Activated CD8-positive, alpha-beta memory T cell treated with anti-CD3 and anti-CD28 coated beads for 4 hours (primary cell): ENCODE measurements at places on chromosomes 7 and 10.
A peak's percentile ranks its signal among the peaks of the same experiment; 100 is the strongest.

DNA sequence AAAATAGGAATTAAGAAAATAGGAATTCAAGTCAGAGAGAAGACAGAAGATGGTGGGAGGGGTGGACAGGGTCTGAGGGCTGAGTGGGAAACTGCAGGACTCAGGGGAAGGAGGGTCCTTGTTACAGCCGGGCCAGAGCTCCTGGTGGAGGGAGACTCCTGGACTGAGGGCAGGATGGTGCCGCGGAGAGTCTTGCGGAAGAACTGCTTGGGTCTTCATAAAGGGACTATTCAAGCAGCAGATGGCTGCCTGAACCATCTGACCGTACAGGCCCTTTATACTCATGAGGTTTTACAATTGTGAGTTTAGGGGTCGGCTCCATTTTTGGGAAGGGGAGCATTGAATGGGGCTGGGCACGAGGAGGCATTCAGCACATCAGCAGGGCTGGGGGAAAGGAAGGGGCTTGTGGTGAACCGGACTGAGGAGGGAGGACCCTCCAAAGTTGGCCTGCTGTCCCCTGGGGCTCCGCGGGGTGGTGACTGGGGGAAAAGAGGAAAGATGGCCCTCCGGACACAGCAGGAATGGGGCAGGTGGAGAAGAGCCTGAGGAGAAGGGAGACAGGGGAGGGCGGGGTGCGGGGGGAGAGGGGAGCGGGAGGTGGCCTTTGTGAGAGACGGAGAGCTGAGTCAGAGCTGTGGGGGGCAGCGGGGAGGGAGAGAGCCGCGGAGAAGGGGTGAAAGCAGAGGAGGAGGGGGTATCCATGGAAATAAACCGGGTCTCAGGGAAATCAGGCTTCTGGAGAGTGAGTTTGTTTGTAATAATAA lies 1.5 kb downstream of the FAM131B start:
- DNase-seq = no peak

DNA sequence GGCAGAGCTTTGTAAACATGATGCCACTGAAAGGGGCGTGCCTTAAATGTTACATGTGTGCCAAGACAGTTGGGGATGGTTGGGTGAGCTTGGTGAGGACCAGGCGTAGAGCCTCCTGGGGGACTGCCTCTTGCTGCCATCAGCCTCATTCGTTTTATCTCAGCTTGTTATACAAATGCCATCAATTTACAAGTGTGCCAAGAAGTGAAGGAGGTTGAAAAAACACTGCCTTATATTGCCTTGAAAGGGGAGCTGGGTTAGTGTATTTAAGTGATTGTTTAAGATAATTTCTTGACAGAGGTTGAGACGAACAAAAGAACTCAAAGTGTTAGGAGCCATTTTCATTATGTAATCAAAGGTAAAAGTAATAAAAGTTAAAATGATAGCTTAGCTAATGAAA lies 354.7 kb downstream of the PHTF2 start:
- no peak for DNase-seq

GRCh38 chr10:122422266-122422989 lies 32.0 kb upstream of the ARMS2 start:
- DNase-seq = peak; percentile 20

DNA sequence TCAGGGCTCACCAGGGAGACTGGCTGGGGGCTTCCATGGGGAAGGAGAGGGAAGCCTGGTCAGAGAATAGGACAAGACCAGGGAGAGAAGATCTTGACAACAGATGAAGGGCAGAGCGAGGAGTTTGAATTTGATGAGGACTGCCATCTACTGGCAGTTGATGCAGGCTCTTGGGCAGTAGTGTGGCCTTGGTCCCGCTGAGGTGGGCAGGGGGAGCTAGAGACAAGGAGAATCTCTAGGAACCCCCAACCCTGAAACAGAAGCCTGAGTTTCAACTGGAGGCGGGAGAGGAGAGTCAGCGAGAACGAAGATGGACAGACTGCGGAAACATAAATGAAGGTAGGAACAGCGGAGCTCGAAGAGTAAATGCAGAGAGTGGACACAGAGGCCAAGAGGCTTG lies 81.0 kb downstream of the PPP1R3C start:
- DNase-seq = no peak

GRCh38 chr7:30159698-30160143 lies 24.9 kb downstream of the MTURN start:
- no peak for DNase-seq

DNA sequence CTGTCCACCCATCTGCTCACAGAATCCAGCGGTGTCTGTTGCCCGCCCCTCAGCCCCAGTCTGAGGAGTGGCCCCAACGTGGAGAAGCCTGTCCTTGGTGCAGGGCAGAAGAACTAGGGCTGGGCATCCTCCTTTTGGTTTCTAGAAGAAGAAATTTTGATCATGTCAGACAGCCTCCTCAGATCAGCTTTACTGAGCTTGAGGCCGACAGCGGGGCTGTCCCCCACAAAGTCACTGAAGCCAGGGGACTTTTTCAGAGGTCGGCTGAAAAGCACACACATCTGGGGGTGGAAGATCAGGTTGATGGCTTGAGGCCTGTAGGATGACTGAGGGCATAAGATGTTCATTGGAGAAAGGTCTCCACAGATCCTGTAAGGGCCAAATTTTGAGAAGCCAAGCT lies 767.9 kb downstream of the GRID1 start:
- no peak for DNase-seq

DNA sequence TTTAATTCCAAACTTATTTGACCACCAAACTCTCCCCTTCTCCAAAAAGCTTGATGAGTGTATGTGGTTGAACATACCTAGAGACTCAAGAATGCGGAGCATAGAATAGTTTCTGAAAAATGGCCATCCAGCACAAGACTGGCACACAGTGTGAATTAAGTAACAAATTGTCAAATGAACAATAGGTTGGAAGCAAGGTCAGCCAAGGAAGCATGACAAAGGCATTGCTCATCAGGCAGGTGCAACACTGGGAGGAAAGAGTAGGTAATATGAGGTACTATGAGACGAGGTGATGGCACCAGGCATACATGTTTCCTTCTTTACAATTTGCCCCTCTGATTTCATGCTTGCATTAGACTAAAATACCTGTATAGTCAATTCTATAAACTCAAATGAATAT lies 73.7 kb downstream of the DKK1 start:
- no peak for DNase-seq

- no peak for DNase-seq
These were observed 208.8 kb upstream of the HPS1 start for GRCh38 chr10:98655492-98655891.

DNA sequence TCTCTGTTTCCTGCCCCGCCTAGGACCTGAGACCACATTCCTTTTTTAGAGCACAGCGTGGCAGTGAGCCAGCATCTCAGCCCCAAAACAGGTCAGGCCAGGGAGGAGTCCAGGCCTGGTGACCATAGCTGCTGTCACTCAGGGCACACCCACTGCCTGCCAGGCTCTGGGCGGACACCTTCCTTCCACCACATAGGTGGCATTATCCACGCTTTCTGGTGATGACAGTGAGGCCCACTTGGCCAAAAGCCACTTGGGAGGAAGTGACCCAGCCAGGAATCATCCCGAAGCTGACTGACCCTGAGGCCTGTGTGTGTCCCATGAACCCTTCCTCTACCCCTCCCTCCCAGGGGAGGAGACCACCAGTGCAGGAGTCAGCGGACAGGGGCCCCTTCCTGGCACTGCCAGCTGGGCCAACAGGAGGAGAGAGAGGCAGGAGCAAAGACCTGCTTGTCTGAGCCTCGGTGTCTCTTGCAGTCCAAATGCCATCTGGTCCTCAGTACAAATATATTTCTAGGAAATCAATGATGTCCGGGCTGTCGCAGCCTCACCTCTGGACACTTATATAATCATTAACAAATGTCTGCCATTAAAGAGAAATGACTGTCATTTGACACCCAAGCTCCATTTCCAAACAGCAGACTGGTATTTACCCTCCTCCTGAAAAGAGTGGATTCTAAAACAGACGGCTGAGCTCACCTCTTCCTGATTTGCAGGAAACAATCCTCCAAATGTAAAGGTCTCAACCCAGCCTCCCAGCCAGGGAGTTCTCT lies 63.0 kb downstream of the ABRAXAS2 start:
- no peak for DNase-seq

DNA sequence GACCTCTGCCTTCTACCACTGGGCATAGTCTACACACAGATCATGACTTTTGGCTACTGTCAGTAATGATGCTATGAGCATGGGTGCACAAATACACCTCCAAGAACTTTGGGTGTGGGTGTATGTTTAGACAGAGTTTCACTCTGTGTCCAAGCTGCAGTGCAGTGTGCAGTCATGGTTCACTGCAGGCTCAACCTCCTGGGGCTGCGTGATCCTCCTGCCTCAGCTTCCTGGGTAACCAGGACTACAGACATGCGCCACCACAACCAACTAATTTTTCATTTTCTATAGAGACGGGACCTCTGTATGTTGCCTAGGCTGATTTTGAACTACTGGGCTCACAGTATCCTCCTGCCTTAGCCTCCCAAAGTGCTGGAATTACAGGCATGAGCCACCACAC lies 194.4 kb downstream of the NSUN6 start:
- DNase-seq = no peak

- no peak for DNase-seq
These were observed 129.8 kb downstream of the KCND2 start for GRCh38 chr7:120402801-120403200.

- no peak for DNase-seq
These were observed 65.5 kb downstream of the ASB13 start for GRCh38 chr10:5600908-5601307.

DNA sequence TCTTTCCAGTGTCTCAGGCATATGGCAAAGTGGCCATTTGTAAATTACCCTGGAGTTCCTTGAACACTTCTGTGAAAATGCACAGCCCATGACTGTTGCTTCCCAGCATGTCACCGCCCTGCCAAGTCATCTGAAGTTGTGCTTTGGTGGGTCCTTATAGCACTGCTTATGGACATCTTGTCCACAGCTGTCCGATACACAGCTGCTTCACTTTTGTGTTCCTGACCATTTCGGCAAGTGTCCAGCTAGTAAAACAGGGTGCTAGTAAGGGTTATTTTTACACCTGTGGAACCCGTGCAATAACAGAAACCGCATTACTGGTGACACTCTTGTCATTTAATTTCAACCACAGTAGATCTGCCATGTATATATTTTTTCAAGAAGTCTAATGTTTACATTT lies 29.7 kb downstream of the PIP4K2A start:
- DNase-seq = no peak

GRCh38 chr7:72040641-72041040 lies 371.5 kb downstream of the CALN1 start:
- DNase-seq = no peak

GRCh38 chr7:88432301-88432700 lies 125.6 kb upstream of the STEAP4 start:
- DNase-seq = no peak

DNA sequence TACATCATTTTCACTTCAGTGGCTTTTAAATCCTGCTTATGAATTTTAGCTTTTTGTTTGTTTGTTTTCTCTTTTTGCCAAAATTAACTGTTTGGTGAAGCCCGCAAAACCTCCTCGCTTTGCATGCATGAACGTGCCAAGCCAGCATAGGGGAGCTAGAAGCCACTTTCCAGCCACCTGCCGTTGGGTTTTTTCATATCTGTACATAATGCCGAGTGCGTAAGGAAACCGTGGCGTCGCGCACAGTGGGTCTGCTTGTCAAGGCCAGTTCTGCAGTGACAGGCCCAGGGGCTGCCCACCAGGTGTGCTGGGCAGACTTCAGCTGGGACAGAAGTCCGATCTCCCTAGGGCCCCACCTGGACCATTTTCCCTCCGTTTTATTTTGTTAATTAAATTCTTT lies 41.1 kb downstream of the WIPI2 start:
- DNase-seq = no peak

GRCh38 chr7:16504019-16504418 lies 22.6 kb upstream of the LRRC72 start:
- DNase-seq = no peak

GRCh38 chr10:98621630-98622029 lies 174.9 kb upstream of the HPS1 start:
- DNase-seq = no peak

DNA sequence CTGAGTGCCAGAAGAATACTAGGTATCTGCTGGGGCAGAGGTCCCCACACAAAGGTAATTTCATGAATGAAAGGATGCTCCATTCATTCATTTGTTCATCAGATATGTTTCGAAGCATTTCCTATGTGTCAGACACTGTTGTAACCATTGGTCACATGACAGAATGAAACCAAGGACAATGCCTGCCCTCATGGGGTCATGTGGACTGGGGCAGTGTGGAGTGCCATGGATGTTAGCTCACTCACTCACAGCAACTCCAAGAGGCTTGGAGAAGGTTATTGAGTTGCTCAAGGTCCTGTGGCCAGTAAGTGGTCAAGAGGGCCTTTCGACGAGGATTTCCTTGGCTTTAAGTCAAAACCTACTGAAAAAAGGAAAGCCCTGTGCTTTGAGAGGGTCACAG lies 223.5 kb downstream of the ARHGAP12 start:
- no peak for DNase-seq

DNA sequence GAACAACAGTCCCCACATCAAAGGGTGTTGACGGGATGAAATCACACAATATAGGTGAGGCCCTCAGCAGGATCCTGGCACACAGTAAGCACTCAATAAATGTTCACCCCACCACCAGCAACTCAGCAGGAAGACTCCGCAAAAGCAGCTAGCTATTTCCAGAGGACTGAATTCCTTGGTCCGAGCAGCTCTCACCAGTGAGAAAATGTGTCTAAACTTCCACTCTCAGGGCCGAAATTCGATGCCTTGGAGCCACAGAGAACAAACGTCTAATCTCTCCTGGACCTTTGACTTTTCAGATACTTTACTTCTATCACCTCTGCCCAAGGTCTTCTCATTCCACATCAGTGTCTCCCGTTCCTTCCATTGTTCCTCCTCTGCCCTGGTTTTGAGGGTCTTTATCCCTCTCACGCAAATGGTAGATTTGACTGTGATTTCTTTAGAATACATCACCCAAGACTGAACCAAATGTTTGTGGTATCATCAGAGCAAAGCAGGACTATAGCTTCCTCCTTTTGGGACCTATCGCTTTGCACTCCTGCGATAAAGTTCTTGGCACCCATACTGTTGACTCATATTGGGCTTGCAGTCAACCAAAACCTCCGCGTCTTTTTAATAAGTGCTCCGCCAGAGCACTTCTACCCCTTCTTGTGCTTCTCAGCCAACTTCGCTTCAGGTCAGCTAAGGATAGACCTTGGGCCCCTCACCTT lies 903 bp upstream of the NT5C2 start:
- no peak for DNase-seq

DNA sequence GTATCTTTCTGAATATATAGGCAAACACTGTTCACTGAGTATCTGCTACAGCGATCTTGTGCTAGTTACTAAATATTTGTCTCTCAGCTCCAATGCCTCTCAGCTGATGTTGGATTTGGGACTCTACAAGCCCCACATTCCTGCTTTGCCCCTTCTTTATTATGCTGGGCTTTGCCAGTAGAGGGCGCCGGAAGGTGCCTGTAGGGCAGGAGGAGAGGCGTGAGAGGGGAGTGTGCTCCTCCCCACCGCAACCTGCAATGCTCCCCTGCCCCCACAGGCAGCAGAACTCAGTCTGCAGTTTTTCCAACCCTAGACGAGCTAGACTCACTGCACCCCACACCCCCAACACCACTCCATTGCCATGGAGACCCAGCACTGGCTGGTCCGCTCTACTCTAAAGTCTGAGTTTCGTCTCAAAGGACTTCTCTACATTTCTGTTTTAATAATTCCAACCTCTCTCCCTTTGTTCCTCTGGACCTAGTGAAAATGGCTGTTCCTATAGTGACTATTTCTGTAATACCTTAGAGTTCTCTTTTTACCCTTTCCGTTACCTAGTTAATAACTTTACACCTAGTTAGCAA lies 337.6 kb downstream of the CCSER2 start:
- no peak for DNase-seq
